SK-N-SH (cell line): ENCODE measurements at places on chromosomes 2 and 18.

DNA sequence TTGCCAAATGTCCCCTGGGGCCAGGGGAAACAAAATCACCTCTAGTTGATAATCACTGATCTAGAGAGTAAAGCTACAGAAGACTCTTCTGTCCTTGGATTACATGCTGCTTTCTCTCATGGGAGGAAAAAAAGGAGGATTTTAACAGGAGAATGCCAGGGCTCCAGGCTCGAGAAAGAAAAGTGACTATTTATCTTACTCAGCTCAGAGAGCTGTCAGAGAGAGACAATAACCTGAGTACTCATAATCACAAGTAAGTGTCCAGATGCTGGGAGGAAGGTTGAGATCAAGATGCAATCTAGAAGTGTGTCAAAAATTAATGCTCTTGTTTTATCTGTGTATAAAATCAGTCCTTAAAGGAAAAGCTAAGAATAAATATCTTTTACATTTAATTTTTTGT lies 133.3 kb downstream of the PTRHD1 start:
- peak; percentile 49 for DNase-seq

GRCh38 chr2:54455131-54455562 lies 980 bp upstream of the SPTBN1 start:
- DNase-seq = peak; percentile 39

DNA sequence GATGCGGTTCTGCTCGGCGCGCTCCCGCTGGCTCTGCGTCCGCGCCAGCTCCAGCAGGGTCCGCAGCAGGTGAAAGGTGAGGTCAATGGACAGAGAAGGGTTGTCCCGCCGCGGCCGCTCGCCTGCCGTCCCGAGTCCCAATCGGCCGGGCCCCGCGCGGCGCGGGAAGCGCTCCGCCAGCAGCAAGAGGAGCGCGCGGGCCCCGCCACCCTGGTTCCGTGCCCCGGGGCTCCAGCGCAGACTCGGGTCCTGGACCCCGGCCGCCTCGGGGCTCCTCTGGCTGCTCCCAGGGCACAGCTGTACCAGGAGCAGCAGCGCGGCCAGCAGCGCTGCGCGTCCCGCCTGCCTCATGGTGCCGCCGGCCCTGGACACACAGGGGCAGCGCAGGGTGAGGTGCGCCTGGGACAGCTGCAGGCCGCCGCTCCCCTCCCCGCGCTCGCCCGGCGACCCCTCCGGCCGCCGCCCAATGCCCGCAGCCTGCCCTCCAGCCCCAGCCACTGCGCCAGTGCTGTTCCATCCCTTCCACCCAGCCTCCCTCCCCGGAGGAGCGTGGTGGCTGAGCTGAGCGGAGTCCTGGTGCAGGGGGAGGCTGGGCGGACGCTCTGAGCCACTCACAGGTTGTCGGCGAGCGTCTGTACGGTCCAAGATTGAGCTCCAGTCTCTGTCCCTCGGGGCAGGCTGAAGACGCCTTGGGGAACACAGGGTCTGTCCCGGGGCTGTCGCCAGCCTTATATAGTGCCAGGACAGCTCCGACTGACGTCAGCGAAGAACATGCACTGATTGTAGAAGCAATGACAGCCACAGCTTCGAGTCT lies 493 bp downstream of the UCN start:
- DNase-seq = peak; percentile 84

DNA sequence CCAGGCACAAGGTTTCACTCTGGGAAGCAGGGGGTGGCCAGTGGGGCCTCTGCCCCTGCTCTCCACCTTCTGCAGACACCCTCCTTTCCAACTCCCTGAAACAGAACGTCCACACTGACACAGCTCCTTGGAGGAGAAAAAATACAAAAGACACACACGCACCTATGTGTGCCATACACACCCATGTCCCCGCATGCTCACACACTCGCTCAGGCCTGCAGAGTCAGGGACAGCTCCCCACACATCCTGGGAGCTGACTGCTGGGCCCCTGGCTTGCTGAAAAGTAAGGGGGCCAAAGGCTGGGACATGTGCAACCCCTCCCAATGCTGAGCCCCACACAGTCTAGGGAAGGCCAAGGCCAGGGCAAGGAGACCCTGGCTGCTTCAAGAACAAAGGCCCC lies 200.5 kb downstream of the TNS1 start:
- DNase-seq = no peak

- peak; percentile 80 for DNase-seq
Measured at GRCh38 chr2:238425979-238426567, 654 bp upstream of the ASB1 start.

GRCh38 chr2:214774108-214774507 lies 35.4 kb downstream of the BARD1 start:
- no peak for DNase-seq

- DNase-seq = no peak
Measured at GRCh38 chr2:72386288-72386687, 238.6 kb upstream of the CYP26B1 start.

- DNase-seq = no peak
Measured at GRCh38 chr2:229066121-229066715, 204.9 kb downstream of the PID1 start.

DNA sequence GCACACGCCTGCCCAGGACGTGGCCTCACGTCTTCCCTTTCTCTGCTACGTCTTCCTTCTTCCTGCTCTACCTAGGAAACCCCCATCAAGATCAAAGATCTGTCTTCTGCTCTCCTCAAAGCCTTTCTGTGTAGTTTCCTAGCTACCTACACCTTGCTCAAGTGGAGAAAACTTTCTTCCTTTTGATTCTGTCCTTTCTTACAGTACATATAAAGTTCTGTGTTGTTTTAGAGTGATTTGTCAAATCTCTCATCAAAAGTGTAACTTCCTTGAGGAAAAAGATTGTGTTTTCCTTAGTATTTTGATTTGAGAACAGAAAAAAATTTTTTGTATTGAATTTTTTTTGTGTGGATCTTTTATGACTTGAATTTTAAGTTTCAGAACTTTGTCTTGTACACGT lies 17.8 kb downstream of the SETBP1 start:
- no peak for DNase-seq

GRCh38 chr18:69968039-69968438 lies 20.4 kb upstream of the CD226 start:
- DNase-seq = peak; percentile 28

DNA sequence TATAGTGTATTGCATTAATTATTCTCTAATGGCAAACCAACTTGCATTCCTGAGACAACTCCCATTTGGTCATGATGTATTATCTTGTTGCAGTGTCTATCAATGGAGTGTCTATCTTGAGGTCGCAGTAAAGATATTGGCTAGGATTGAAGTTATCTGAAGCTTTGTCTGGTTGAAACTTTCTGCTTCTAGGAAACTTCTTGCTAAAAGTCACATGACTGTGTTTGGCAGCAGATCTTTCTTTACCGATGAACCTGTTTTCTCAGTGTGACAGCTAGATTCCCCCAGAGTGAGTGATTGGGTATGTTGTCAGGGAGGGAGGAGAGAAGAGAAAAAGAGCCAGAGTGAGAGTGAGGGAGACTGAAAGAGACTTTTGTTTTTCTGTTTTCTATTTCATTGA lies 119.6 kb downstream of the QPCT start:
- no peak for DNase-seq

GRCh38 chr2:48948400-48949125 lies 193.0 kb upstream of the LHCGR start:
- DNase-seq = no peak

GRCh38 chr2:23944527-23944926 lies 4.3 kb downstream of the UBXN2A start:
- DNase-seq = no peak

- no peak for DNase-seq
Measured at GRCh38 chr2:23480957-23481797, 96.2 kb downstream of the KLHL29 start.

DNA sequence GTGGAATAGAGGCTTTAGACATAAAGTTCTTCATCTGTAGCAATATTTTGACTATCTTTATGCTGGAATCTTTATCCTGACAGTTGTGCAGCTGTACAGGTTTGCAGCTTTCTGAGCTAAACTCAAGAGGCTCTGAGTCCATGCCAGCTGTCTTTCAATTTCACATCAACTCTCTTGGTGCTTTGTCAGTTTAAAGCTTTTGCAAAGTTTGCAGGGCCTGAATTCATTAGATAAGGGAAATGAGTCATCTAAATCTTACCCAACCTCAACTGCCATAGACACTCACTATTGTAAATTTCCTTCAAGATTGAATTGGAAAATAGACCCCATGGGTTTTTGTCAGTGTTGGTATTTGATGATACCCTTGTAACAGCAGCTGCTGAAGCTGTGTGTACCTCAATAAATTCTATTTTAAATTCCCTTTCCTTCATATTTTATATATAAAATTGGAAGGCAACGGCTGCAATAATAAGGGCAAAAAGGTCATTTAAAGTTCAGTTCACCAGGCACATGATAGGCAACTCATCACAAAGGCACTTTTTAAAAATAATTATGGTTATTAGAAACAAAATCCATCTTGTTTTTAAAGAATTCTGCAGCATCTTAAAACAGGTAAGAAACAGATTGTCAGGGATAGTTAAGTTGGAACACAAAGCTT lies 169.9 kb upstream of the SLC39A10 start:
- DNase-seq = no peak

GRCh38 chr2:677959-678550 lies 849 bp upstream of the TMEM18 start:
- no peak for DNase-seq

DNA sequence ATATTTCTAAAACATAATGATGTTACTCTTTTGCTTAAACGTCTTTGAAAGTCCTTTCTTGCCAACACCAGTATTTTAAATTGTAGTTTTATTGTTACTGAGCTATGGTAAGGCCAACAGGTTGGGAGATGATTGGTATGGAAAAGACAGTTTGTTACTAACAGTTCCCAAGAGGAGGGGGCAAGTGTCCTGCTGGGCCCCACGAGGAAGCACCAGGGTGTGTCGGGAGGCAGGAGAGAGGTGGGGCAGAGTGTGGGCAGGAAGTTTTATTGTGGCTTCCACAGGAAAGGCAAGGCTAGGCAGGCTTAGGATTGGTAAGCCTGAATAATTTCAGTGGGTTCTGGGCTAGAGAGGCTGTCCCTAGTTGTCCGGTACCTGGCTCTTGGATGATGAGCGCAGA lies 134.3 kb downstream of the SOCS6 start:
- no peak for DNase-seq

DNA sequence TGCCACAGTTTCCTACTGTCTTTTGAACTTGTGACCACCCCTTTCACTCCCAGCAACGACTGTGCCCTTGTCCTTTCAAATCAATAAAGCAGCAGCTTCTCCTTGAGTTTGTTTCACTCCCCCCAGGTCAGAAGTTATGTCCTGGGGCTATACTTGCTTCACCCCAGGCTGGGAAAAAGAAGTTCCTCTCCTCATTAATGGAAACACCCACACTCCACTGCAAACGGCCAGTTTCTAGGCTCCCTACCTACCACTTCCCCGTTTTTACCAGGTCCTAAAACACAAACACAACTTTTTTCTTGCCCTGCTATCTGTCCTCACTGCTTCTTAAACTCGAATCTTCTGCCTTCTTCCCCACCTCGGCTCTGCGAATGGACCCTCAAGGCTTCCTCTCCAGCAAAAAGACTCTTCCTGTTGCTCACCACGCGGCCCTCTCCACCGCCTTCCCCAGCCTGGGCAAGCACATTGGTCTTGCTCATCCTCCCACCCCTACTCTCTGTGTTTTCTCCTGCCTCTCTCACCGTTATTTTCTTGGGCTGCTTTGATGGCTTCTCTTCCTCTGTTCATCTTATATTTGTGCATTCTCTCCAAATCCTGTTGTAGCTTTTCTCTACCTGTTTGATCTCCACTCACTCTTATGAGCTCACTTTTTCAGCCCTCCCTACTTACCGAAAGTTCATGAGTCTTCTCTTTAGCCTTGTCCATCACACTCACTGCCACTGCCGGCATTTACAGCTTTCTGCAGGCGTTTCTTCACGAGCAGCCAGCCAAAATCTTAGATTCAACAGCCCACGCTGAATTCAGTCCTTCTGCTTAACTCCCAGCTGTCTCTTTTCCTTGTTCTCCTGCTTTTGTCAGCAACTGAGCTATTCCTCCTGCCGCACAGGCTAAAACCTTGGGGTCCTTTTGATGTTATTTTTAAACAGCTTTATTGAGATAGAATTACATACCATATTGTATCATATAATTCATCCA lies 7.0 kb upstream of the SP5 start:
- no peak for DNase-seq

DNA sequence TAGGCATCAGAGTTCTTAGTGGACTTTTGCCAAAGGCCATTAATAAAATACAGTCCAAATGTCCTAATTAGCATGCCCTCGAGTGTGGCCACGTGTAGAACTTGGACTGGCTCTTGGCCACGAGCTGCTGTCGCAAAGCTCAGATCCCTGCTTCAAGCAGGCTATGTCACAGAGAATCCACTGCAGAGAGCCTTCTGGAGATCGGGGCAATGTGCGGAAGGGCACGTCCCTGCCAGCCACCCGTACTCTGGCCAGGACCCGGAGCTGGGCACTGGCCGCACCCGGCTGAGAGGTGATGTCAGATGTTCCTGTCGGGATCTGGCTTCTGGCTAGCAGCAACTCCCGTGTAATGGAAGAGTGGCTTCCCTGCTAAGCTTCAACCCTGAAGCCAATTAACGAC lies 432.7 kb upstream of the ID2 start:
- no peak for DNase-seq

GRCh38 chr2:68169308-68169707 lies 11.6 kb downstream of the PNO1 start:
- no peak for DNase-seq

DNA sequence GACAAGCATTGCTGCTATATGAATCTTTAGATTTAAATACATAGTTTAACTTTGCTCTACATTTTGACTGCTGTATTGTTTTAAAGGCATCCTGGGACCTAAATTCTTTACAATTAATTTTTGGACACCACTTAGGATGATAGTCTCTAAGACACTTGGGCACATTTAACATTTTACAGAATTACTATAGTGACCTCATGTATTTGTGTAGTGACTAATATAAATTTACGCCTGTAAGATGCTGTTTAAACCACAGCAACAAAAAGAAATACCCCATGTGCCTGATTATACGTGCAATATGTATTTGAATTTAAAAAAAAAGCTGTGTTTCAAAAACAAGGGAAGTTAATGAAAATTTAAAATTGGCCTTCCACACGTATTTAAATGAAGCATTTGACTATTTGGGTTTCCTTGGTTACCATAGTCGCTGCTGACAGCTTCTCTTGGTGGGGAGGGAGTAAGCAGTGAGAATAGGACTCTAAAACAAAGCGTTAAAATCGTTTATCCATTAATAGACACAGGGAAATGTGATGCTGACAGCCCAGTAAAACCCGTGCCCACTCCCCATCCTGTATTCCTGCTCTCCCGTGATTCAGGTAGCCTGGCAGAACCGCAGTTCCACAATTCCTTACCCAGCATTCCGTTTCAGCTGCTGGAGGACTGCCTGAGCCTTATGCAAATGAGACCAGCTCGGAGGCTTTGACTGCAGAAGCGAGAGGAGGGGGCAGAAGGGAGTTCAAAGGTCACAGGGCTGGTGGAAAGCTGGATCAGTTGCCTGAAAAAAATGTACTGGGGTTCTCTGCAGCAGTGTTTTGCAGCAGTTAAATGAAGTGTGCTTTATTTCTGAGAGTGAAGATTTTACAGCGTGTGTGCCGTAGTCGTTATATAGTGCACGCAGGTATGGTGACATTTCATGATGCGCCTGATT lies 104.3 kb downstream of the CSRNP3 start:
- peak; percentile 63 for DNase-seq

DNA sequence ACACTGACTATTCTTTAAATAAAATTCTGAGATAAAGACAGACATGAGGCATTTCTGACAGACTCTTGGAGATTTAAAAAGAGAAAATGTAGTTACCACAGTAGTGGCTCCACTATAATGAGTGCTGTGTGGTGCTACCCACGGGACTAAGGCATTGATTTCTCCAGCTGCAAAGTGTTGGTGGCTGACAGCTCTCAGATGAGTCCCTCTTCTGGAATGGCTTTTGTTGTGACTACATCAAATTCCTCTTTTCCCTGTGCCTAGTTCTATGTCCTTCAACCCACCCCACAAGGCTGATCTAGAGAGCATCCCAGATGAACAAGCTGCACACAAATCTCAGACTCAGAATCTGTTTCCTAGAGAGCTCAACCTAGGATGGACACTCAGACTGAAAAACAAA lies 884.8 kb upstream of the ZEB2 start:
- DNase-seq = no peak
